ENCODE measurements at places on chromosomes 11 and 22.

DNA sequence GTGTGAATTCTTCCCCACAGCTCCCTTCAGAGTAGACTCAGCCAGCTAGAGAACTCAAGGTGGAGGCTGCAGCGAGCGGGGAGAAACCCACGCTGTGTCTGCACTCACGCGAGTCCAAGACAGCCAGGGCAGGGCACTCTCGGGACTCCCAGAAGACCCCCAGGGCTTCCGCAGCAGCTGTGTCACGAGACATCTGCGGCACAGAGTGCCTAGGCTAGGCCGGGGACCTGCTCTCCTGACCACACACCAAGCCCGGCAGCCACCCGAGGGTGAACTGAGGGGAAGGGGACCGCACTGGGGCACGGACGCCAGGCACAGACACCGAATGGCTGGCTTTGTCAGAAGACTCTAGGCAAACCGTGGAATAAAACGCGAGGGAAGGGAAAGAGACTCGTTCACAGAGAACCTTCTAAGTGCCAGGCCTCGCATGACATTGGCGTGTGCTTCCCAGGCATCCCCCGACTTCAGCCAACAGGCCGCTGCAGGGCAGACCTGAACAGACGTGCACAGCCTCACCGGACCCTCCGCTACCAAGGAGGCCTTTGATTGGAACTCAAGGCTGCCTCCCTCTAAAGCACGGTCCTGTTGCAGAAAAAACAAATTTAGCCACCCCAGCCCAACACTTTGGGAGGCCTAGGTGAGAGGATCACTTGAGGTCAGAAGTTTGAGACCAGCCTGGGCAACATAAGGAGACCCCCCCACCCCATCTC, 18.2 kb upstream of the MOB2 start:
- DNase-seq = no peak

DNA sequence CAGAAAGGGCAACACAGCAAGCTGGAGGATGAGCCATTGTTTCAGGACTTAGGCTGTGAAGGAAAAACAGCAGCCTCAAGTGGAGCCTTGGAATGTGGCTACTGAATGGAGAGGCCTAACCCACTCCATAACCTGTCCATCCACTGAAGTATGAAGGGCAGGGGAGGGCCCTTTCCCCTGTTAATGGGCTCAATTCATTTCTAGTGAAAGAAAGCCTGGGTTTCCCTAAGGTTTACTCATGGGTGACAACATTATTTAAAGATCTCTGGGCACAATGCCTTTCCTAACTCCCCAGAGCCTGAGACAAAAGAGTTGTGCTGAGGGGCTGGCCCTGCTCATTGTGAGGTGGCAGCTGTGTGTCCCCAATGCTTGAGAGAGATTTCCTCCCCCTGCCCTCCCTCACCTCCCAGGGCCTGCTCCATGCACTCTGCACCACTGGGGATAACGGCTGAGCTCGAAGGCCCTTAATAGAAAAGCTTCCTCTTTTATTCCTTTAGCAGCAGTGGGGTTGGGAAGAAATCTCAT, 83.8 kb downstream of the ME3 start:
- DNase-seq = no peak

DNA sequence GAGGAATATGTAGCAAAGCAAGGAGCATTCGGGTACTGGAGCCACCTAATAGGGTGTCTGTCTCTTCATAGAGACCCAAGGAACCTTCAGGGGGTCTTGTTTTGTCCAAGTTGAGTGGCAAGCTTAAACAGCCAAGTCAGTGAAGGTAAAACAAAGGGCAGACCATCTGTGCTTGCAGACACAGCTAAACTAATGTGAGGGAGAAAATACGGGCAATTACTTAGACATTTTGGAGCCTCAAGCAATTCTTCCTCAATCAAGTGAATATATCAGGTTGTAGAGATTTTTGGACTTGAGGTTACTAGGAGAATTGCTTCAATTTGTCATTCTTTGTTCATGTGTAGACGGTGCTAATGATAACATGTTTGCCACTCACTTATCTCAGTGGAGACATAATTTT, 148.2 kb upstream of the ARHGAP20 start:
- DNase-seq = no peak

GRCh38 chr11:123901867-123902266, at the start of gene OR8D4:
Gene OR8D4, plus strand, starts transcription at chr11:123902167. Its CDS starts 4,265 bp downstream, at chr11:123906432.
- no peak for DNase-seq

DNA sequence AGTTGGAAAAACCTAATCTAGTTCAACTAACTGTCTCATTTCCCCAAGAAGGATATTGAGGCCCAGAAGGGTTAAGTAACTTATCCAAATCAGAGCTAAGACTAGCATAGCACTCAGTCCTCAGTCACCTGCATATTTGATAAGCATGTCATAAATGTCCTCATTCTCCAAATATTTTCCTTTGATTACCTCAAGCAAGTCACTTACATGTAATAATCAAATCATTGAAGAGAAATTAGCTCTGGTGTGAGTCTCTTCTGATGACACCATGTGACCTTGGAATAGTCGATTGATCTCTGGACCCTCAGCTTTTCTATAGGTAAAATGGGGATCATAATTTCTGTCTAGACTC, 48.8 kb upstream of the PICALM start:
- DNase-seq = no peak

DNA sequence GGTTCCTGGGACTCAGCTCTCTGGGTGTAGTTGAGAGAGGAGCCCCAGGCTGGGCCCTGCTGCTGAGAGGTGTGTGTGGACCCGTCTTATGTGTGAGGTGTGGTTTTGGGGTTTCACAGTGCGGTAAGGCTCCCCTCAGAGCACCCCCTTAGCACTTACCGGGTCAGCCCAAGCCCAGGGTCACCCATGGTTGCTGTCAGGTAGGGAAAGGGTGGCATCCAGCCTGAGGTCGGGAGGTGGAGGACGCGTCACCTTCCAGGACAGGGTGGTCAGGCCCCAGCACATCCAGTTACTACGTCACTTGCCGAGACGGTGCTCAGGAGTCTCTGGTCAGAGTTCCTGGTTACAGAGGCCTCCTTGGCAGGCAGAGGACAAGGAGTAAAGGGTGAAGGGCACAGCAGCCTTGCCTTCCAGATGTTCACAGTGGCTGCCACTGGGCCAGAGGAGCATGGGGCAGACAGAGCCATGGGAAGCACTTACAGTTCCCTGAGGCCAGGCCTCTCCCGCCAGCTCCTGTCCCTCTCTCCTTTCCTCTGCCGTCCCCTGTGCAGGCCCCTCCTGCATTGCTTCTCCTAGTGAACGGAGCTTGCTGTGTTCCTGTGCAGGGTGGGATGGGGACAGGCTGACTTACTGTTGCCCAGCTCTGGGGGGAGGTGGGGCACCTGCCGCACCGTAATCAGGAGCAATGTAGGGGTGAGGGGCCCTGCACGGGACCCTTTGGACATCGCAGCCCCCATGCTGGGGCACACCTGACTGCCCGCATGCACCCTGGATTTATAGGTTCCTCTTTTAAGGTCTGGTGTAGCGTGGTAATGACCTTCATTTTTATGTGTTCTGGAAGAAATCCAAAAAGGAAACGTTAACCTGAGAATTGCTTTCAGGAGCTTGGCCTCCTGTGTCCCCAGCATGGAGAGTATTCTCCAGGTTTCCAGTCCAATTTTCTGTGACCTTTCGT, 285.9 kb downstream of the TBC1D22A start:
- no peak for DNase-seq

- DNase-seq = no peak
These were observed 773.2 kb downstream of the DLG2 start for GRCh38 chr11:84853841-84854497.

DNA sequence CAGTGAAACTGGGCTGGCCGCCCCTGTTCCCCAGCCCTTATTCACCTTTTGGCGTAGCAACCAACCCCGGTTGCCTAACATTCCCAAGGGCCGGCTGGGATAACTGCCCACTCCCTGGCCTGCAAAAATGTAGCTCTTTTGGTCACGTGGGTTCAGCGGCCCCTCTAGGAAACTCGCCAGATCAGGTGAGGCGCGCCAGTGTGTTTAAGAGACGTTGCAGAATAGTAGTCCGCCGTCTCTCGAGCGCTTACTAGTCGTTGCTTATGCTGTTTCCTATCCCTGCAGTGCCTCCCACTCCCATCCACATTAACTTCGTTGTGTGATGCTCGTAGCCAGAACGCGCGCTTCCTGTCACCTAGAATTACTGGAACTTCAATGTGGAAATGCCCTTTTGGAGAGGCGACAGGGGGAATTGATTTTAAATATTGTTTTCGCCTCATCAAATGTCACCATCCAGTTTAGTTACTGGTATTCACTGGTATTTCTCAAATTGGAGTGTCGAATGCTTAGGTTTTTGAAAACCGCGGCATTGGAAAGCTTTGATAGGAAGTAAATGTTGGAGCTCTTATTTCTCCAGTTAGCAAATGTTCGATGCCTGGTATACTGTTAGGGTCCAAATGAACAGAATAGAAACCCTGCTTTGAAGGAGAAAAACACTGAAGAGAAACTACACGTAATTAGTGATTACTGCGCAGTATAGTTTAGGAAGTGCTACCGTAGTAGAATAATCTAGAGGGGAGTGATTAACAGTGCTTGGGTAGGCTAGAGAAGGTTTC, 823 bp downstream of the CEP57 start:
- peak; percentile 45 for DNase-seq

GRCh38 chr11:101115671-101116160, 13.9 kb downstream of the PGR start:
- no peak for DNase-seq

DNA sequence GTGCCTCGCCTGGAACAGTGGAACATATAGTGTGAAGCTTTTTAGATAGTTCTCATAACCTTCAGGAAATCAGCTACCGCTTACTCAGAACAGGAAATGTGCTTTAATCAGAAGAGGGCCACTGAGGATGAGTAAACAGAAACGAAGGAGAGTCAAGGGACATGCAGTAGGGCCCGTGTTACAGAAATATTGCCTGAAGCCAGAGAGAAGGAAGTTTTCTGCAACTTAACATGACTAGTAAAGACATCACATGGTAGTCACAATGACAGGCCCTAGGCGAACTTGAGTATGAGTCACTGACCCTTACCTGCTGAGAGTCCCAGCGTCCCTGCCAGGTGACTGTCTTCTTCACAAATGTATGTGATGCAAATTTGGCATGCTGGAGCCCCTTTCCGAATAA, 39.4 kb downstream of the CARD18 start:
- DNase-seq = no peak

DNA sequence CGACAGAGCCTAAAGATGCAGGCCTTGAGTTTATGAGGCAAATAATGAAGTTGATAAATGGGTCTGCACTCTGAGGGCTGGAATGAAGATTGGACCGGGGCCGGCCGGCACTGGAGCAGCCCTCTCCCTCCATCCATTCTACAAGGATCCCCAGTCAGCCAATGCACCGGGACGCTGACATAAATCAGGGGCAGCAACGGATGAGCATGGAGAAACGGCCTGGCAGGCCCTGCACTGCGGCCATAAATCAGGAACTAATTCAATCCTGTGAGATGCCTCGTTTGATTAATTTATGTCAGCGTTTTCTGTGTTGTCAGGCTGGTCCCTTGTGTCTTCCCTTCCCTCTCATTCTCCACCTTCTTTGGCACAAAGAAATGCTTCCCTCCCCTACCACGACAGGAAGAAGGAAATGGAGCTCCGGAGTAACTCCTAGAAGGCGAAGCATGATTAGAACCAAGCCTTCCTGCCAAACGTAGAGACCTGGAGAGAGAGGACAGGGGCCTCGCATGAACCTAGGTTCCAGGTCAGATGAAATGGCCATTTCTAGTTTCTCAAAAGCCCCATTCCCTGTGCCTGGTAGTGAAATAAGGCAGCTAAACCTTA, 358.4 kb downstream of the OPCML start:
- no peak for DNase-seq

GRCh38 chr11:102883141-102883540, 8.4 kb upstream of the MMP12 start:
- peak; percentile 26 for DNase-seq

- DNase-seq = no peak
These were observed 430.3 kb downstream of the SOX6 start for GRCh38 chr11:15926071-15926470.

GRCh38 chr22:39405346-39406085, 5.9 kb downstream of the TAB1 start:
- peak; percentile 49 for DNase-seq

DNA sequence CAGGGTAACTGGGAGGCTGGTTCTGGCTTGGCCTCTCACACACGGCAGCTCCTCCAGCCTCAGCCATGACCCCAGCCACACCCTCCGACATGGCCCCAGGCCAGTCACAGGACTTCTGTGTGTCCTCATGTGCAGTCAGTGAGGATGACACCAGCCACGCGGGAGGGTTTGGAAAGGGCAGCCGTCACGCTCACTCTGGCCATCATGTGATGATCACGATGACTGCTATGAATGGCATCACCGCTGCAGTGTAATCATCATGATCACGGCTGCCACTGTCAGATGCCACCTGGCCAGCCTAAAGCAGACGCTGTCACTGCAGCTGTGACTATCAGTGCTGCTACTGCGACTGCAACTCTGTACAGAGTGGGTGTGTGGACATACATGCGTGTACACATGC, 640.9 kb downstream of the BRD1 start:
- no peak for DNase-seq

DNA sequence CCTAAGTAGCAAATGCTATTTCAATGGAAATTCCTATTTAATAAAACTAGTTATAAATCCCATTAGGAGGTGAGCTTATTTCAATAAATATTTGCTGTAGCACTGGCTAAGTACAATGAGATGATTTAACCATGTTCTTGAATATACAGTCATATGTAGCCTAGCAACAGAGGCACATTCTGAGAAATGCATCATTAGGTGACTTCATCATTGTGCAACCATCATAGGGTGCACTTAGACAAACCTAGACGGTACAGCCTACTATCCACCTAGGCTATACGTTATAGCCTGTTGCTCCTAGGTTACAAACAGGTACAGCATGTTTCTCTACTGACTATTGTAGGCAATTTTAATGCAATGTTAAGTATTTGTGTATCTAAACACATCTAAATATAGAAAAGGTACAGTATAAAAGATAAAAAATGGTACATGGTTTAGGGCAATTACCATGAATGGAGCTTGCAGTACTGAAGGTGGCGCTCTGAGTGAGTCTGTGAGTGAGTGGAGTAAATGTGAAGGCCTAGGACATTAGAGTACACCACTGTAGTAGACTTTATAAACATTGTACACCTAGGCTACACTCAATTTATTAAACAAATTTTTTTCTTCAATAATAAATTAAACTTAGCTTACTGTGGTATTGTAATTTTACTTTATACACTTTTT, 350.1 kb downstream of the CASP12 start:
- peak; percentile 5 for DNase-seq

- no peak for DNase-seq
These were observed 21.8 kb upstream of the ABCC8 start for GRCh38 chr11:17498475-17498874.
